ENCODE measurements at places on chromosomes 13 and 19. TPM values are rescaled to one million over a fixed set of nuclear protein-coding genes. Genes with fewer than 3 reads are reported as not detected.

Gene CASP14
- total RNA-seq = not detected

GRCh38 chr19:15320116-15320515 is 12.2 kb downstream of the BRD4 start:
- DNase-seq = no peak

DNA sequence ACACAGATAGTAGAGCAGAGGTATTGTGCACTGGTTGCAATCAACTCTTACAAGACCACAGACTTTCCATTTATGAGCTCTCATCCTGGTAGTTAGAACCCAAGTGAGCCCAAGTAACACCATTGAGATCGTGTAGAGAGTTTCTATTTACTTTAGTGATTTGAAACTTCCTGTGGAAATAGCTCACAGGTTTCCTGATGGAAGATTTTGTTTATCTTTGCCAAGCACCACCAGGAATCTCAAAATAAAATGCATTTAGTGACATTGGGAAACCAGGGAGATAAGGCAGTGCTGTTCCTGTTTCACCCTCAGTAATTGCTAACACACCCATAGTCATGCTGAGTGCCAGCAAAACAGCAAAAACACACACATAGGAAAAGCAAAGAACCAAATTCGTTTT is 102.5 kb downstream of the FLT1 start:
- no peak for DNase-seq

DNA sequence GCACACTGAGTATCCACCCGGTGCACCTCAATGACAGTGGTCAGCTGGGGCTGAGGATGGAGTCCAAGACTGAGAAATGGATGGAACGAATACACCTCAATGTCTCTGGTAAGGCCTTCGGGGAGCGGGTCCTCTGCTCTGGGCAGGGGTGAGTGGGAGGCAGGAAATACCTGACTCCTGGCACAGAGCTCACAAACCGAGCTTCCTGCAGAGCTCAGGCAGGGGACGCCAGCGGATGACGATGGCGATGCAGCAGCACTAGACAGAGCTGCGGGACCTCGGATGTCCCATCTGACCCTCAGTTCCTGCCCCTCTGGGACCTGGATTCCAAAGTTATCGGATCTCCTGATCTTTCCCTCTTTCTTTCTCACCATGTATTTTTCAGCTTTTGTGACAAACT is 3.8 kb downstream of the CD22 start:
- DNase-seq = no peak

GRCh38 chr13:47455626-47456025 is 545.4 kb downstream of the SUCLA2 start:
- DNase-seq = no peak

GRCh38 chr19:38395381-38396114 is 7.1 kb downstream of the SPRED3 start:
- no peak for DNase-seq

Gene ITGBL1
- total RNA-seq = 118 TPM

DNA sequence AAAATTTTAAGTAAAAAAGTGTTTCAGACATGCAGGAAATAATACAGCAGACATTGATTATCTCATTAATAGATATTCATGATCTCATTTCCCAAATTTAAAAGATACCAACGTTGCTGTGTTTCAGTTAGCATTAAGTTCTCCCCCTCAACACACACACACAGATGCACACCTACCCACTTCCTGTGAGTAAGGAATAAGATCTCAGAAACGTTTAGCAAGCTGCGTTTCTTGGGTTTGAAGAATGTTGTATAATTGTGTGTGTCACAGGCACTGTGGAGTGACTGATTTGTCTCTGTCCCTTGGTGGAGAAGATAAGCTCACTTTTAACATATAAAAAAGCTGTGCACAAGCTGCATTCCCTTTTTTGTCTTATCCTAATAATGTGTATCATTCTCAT is 196.8 kb downstream of the PDS5B start:
- no peak for DNase-seq

GRCh38 chr19:40889366-40889765 is 7.3 kb upstream of the CYP2A7 start:
- no peak for DNase-seq

Gene RAB20
- 8.5 TPM for total RNA-seq

- no peak for DNase-seq
Observed at GRCh38 chr19:6249296-6249695, 30.5 kb downstream of the MLLT1 start.

- no peak for DNase-seq
Observed at GRCh38 chr13:41835871-41836270, 125.0 kb downstream of the VWA8 start.

Gene KLK4
- total RNA-seq = not detected

Data from posterior vena cava (tissue), 2 donors.